AG08395 (cell line): ENCODE measurements at places on chromosomes 11 and 22.
A peak's percentile ranks its signal among the peaks of the same experiment; 100 is the strongest.

- DNase-seq: no peak
Measured at GRCh38 chr11:12540075-12540680, 134.0 kb upstream of the TEAD1 start.

DNA sequence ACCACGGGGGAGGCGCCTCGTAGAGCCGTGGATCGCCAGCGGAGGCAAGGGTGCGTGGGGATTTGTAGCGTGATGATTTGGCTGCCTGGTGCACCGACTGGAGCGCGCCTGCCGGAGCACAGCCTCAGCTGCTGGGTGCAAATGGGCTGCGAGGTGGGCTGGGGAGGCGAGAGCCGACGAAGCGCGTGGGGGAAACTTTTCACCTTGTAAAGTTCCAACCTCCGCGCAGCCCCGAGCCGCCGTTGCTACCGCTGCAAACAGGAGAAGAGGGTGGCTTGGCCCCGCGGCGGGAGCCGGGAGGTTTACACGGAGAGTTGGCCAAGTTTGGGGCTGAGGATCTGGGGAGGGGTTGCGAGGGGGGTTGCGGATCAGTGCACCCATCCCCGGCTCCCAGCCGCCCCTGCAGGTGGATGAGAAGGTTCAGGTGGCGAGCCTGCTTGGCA is 528 bp downstream of the FAT3 start:
- no peak for DNase-seq

GRCh38 chr22:22558071-22558971 is 744 bp downstream of the PRAME start:
- no peak for DNase-seq

- DNase-seq: peak; percentile 45
Measured at GRCh38 chr11:44774108-44774507, 47.3 kb downstream of the TSPAN18 start.

- no peak for DNase-seq
Measured at GRCh38 chr11:132999516-132999915, 532.8 kb downstream of the OPCML start.

DNA sequence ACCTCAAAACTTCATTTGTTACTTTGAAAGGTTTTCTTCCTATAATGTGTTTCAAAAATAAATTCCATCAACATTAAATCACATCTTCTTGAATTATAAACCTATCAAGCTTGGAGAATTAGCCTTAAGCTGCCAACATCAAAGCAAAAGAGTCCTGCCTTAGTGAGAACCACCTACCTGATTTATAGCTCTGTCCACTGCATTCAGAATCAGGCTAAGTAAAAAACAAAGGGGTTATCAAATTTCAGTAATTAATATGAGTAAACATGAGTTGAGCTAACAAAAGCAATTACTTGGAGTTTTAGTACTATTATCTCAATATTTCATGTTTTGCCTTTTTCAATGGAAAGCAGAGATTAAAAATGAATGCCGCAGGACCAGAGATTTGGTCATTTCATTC is 73.9 kb downstream of the CADM1 start:
- no peak for DNase-seq

DNA sequence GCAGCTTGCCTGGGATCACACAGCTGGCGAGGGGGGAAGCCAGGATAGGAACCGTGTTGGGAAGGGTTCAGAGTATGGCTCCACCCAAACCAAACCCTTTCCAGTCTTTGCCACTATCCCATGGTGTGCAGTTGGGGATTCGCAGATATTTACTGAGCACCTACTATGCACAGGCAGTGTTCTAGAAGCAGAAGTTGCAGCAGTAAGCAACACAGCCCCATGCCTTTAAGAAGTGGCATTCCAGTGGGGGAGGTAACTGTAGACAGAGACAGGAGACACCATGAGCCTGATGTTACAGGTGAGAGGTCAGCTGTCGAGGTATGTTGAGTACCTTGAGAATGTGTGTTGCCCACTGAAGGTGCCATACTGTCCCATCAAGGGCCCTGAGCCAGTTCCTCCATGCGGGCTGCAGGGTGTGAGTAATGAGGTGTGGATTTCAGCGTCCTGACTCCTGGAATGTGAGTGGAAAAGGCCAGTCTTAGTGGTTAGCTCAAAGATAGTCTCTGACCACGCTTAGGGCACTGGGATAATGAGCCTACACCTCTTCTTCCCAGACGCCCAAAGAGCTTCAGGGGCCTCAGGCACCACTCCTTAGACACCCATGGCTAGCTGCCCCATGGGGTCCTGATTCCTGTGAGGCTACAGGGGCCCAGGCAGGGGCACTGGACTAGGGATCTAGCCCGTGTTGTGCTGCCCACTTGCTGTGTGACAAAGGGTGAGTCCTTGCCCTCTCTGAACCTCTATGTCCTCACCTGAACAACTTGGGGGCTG is 71.8 kb upstream of the TP53I11 start:
- peak; percentile 65 for DNase-seq

GRCh38 chr11:31813391-31814175 is 2.5 kb upstream of the PAX6 start:
- DNase-seq: no peak

DNA sequence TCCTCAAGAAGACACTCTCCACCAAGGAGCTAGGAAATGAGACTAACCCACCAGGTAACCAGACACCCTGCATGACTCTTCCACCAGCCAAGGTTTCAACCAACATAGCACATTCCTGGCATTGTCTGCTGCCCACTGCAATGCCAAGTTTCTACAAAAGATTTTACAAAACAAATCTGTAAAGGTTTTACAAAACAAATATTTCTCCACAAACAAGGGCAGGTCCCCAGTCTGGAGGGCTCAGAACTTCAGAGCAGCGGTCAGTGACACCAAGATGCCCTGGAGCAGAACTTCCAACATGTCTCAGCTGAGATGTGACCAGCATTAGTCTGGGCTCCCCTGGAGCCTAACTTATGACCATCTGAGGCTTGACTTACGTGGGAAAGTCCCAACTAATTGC is 14.0 kb downstream of the GALNT18 start:
- no peak for DNase-seq

GRCh38 chr22:33580310-33580709 is 340.0 kb downstream of the LARGE1 start:
- no peak for DNase-seq

- no peak for DNase-seq
Measured at GRCh38 chr11:2447253-2447950, 2.6 kb downstream of the KCNQ1 start.

DNA sequence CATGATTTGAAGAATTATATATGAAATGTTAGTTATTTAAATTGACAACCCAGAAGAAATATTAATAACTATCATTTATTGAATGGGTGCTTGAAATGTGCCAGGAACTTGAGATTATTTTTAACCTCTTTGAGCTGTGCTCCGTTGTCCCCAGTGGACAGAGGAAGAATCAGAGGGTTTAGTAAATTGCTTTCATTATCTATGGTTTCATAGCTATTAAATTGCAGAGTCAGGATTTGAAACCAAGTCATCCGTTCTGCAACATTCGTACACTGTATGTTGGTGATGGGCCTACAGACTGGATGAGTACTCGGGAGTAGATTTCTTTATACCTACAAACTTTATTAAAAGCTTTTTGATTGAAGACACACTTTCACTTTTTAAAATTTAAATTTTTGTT is 4.9 kb downstream of the HSD17B12 start:
- DNase-seq: no peak

DNA sequence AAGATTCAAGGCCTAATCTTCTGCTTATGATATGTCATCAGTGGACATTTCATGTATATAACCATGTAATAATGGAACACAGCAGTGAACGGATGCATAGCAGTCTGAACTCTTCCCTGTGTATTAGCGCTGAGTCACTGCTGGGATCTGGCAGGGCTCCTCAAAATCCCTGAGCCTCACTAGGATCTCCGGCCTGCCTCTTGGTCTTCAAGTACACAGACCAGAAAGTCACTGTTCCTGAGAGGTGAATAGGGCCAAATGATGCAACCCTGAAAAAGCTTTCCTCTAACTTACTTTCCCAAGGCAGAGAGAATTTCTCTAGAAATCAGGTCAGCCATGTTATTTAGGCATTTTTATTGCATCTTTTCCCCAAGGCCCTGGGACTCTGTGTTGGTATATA is 35.0 kb downstream of the POU2AF1 start:
- peak; percentile 66 for DNase-seq

GRCh38 chr11:10657308-10658271 is 36.0 kb downstream of the IRAG1 start:
- DNase-seq: peak; percentile 59

DNA sequence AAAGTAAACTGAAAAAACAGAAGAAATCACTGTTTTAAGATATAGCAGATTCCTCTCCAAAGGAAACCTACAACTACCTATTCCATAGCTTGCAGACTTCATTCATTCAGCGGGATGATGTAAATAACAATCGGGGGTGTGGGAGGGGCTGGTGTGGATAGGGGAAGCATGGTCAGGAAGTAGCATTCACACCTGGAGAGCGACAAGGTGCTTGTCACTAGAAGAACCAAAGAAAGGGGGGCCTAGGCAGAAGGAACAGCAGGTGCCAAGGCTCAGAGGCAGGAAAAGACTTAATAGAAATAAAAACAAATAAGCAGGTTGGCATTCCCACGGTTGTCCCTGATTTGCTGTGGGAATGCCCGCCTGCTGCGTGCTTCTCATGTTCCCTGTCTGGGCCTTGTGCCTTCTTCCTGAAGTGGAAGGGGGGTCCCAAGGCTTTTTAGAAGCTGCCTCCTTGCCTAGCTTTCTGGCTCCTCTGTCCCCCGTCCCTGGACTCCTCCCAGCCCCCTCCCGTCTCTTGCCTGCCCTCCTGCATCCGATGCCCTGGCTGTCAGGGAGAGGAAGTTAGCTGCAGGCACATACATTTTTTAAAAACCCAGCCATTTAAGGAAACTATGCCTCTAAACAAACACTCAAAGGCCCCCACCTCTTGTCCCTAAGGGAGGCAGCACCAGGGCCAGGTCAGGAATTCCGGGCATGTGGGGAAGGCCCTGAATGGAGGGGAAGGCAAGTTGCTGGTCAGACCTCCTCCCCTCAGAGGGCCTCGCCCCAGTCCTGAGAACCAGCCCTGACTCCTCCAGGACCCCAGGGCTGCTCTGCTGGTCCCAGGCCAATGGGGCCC is 54.7 kb upstream of the PRDM11 start:
- peak; percentile 26 for DNase-seq

GRCh38 chr11:14587258-14587657 is 56.3 kb upstream of the PDE3B start:
- DNase-seq: no peak

GRCh38 chr11:56636861-56637260 is 5.4 kb downstream of the OR5AP2 start:
- DNase-seq: no peak
